Activated T-cell treated with anti-CD3 and anti-CD28 coated beads, Interleukin-2, amount 50 U/mL, for 48 hours (primary cell): ENCODE measurements at places on chromosomes 16 and 17.
A peak's percentile ranks its signal among the peaks of the same experiment; 100 is the strongest.

GRCh38 chr17:7478276-7479212 lies 887 bp downstream of the ZBTB4 start:
- DNase-seq: peak; percentile 72

DNA sequence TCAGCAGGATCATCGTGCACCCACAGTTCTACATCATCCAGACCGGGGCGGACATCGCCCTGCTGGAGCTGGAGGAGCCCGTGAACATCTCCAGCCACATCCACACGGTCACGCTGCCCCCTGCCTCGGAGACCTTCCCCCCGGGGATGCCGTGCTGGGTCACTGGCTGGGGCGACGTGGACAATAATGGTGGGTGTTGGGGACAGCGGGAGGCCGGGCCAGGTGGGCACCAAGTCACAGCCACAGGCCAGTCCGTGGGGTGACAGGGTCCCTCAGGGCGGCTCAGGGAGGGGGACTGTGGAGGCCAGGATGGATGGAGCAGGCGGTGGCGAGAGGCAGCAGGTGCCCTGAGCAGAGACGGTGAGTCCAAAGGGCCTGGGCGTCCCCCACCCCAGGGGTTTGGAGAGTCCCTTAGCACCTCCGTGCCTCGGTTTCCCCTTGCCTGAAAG lies 1.0 kb downstream of the TPSD1 start:
- no peak for DNase-seq

GRCh38 chr17:604115-604450 lies 110.6 kb downstream of the VPS53 start:
- no peak for DNase-seq

DNA sequence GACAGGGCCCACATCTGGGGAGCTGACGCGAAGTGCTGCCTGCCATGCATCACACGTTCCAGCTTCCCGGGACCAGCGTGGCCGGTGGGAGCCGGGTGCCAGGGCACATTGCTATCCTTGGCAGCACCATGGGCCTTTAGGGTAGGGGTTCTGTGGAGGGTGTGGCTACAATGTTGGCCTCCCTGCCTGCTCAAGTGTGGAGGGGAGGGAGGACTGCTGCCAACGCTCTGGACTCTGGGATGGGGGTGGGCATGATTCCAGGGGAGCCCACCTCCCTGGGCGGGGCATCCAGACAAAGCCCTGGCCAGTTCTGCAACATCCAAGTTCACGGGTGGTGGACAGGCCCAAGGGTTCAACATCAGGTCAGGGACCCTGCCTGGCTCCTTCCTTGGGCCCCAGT lies 13.9 kb downstream of the GRB7 start:
- no peak for DNase-seq

- DNase-seq: peak; percentile 88
These were observed 607 bp downstream of the THUMPD1 start for GRCh38 chr16:20740901-20741521.

DNA sequence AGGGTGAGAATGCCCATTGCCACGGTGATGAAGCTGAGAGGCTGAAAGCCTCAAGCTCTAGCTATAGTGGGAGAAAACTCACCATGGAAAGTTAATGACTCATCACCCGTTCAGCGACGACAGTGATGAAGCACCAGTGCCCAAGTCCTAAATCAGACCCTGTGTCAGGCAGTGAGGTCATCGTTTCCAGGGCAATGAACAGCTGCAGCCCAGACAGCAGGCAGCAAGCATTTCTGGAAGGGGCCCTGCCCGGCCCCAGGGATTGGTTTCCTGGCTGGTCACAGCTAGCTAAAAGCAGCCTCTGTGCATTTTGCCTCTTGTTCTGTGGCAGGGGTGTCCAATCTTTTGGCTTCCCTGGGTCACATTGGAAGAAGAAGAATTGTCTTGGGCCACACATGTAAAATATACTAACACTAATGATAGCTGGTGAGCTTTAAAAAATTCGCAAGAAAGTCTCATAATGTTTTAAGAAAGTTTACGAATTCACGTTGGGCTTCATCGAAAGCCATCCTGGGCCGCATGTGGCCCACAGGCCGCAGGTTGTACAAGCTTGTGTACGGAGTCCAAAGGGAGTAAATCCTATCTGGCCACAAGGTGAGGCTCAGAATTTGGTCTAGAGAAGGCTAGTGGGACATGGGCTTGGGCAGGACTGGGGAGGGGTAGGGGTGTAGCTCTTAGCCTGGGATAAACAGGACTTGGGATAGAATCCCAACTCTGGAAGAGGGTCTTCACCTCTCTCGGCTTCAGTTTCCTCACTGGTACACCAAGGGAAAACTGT lies 40.6 kb downstream of the MIS12 start:
- DNase-seq: peak; percentile 76

GRCh38 chr17:34275881-34276280 lies 5.9 kb downstream of the CCL7 start:
- DNase-seq: no peak

GRCh38 chr17:28579526-28579925 lies 2.8 kb upstream of the ALDOC start:
- peak; percentile 59 for DNase-seq

GRCh38 chr17:1186923-1187771 lies 7.4 kb upstream of the ABR start:
- peak; percentile 81 for DNase-seq

DNA sequence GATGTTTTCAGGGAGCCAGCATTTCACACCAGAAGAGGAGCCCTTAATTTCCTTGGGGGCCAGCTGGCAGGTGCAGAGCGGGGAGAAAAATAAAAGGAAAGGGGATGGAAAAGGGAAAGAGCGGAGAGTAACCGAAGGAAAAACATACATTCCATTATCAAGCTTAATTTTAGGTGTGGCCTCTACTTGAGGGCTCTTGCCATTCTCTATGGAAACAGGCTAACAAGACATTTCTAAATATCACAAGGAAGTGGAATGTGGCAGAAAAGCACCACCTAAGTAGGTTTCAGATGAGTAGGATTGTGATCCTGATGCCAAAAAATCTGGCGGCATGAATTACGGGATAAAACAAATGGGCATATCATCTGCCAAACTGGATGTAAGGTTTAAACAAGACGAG lies 970 bp upstream of the DYNC1LI2 start:
- DNase-seq: no peak

- DNase-seq: no peak
These were observed 37.4 kb downstream of the CLUAP1 start for GRCh38 chr16:3538222-3538621.
